ENCODE measurements at places on chromosomes 1 and 21.

- no peak for DNase-seq
Observed at GRCh38 chr21:36544545-36544944, 64.6 kb upstream of the CLDN14 start.

DNA sequence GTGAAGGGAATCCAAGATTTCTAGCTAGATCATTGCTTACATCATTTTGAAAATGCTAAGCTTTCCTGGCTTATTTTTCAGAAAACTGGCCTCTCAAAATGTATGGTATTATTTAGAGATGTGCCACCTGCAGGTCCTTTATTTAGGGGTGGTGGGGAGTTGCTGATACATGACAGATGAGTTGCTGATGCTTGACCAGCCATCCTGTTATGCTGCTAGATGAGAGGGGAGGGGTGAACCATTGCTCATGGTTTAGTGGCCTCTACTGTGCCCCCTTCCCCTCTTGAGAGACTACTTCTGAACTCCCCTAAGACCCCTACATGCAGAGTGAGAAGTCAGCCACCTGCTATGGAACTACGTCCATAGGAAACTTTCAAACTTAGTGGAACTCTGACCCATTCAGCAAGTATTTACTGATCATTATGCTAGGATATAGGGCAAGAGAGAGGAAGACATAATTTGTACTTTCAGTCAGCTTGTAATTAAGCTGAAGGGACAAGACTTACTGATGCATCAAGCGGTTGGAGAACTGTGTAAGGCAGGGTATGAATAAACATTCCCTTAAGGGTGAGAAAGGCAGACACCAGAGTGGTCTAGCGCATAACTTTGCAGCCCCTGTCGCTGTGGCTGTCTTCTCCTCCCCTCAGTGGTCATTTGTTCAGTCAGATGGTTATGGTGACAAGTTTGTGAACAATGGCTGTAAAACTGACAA is 34.6 kb downstream of the SLAMF6 start:
- no peak for DNase-seq

GRCh38 chr1:85473390-85473789 is 8.4 kb upstream of the DDAH1 start:
- no peak for DNase-seq

DNA sequence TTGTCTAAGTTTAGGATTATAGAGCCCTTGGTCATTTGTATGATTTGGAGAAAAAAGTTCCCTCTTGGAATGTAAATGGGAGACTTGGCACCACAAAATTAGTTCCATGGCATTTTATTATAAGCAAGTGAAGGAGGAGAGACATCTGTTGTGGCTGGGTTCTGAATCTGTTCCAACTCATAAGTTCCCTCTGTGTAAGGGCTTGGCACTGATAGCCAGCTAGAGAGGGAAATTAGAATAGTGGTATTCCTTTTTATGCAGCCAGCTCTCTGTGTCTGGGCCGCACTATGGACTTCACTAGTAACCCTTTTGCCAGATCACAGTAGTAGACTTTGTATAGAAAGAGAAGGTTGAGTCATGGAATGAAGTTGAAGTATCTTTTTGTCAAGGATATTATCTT is 31.1 kb downstream of the GNAI3 start:
- no peak for DNase-seq

- no peak for DNase-seq
Observed at GRCh38 chr1:168520832-168521231, 23.0 kb downstream of the XCL2 start.

DNA sequence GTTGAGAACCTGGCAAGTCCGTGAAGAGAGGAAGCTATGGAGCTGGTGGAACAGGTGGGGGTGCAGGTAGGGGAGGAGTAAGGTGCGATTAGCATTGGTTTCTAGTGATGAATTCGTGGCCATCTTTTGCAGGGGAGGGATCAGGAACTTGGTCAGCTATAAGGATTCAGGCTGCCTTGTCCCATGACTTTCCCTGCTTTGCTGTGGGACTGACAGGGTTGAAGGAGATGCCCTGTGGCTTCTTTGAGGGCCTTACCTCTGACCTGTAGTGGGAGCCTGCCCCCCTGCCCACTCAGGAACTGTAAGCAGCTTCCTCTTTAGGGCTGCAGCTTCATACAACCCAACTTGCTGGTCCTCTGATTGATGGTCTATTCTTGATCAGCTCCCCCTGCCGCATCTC is 84.7 kb upstream of the CD34 start:
- DNase-seq = no peak

- peak; percentile 43 for DNase-seq
Observed at GRCh38 chr1:88891951-88892340, 579 bp upstream of the GTF2B start.
